Putamen (tissue), 1 donor: ENCODE measurements at places on chromosomes 16 and 17.
A peak's percentile ranks its signal among the peaks of the same experiment; 100 is the strongest.

GRCh38 chr17:50931144-50931908, 65.2 kb upstream of the TOB1 start:
- DNase-seq: peak; percentile 94

DNA sequence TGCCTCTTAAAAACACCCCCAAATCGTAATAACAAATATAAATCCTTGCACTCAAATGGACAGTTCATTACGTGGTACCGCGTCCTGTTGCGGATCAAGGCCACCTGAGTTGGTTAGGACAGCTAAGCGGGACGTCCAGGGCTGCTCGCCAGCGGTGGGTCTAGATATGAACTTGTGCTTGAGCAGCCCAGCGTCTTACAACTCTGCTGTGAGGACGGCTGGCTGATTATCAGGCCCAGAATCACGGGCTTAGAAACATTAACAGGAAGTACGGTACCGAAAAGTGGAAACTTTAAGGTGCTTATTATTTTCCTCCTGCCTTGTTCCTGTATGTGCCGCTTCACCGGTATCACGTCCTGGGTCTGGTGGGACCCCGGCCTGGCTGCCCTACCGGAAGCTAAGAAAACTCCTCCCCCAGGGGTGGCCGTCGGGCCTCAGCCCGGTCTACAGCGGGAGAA, 832 bp upstream of the SRRM2 start:
- DNase-seq: no peak

DNA sequence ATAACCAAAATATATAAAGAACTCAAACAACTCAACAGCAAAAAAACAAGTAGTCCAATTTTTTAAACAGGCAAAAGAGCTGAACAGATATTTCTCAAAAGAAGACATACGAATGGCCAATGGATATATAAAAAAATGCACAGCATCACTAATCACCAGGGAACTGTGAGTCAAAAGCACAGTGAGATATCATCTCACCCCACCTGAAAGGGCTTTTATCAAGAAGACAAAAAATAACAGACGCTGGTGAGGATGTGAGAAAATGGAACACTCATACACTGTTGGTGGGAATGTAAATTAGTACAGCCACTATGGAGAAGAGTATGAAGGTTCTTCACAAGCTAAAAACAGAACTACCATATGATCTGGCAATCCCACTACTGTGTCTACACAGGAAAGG, 7.4 kb downstream of the XYLT1 start:
- DNase-seq: no peak

- no peak for DNase-seq
Measured at GRCh38 chr17:33113276-33113990, 121.8 kb downstream of the SPACA3 start.

GRCh38 chr16:86492267-86492960, 17.9 kb upstream of the FOXF1 start:
- no peak for DNase-seq

DNA sequence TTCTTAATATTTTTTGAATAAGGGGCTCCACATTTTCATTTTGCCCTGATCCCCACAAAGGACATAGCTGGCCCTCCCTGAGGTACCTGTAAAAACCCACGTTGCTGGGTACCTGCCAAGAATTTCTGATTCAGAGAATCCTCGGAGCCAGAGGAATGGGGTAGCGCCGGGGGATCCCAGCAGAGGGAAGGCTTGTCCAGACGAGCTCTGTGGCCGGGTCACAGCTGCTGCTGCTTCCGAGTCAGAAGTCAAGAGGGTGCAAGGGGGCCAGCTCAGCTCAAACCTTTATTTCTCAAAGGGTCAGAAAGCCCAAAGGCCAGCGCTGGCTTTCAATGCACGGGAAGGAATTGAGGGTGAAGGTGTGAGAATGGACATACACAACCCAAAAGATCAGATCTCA, 68.9 kb upstream of the SDK2 start:
- no peak for DNase-seq

DNA sequence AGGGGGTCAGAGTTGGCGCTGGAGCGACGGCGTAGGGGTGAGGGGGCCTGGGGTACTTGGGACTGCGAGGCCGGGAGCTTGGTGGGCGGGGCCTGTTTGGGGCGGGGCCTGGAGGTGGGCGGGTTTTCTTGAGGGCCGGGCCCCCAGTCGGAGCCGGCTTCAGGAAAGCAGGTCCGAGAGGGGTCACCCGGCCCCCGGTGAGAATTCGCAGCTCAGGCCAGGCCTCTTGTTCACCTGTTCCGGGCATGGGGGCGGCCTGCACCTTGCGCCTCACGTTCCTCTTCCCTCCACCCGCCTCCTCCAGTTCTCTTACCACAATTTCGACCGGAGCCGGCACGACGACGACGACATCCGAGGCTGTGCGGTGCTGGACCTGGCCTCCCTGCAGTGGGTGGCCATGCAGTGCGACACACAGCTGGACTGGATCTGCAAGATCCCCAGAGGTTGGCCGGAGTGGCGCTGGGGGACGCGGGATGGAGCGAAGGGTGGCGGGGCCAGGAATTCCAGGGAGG, 52.5 kb downstream of the MRC2 start:
- DNase-seq: no peak

- no peak for DNase-seq
Measured at GRCh38 chr17:67606471-67606870, 111.3 kb upstream of the NOL11 start.

- DNase-seq: no peak
Measured at GRCh38 chr16:28072087-28072486, 8.6 kb upstream of the GSG1L start.

DNA sequence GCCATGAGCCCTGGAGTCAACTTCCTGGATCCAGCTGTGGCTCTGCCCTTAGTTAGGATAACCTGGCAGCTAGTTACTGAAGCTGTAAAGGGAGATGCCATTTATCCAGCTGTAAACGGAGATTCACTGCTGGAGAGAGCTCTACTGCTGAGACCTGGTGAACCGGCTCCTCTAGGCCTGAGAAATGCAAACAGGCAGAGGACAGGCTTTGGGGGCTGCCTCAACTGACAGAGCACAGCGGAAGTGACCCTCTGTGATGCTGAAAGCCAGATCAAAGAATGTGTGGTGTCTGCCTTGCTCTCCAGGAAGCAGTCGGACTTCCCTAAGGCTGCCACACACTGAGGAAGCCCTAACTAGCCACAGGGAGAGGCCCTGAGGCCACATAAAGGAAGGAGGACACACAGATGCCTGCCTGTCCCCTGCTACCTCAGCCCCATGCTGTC, 21.9 kb upstream of the GPRC5C start:
- DNase-seq: no peak

- DNase-seq: no peak
Measured at GRCh38 chr16:84689111-84689510, 10.7 kb upstream of the USP10 start.

DNA sequence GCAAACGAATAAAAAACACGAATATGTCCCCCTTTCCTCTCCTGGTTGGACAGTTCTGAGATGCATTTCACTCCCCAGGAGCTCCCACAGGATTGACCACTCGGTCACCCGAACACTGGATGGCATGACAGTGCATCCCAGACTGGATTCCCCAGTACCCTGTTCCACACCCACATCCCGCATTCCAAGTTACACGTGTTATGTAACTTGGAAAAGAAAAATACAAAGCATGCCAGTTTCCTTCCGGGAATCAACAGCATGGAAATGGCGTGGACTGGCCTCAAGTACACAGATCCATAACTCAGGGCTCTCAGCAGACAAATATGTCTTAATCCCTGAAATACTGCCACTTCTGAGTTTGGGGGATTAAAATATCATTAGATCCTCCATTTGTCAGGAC, 12.6 kb upstream of the KLHL36 start:
- DNase-seq: no peak

DNA sequence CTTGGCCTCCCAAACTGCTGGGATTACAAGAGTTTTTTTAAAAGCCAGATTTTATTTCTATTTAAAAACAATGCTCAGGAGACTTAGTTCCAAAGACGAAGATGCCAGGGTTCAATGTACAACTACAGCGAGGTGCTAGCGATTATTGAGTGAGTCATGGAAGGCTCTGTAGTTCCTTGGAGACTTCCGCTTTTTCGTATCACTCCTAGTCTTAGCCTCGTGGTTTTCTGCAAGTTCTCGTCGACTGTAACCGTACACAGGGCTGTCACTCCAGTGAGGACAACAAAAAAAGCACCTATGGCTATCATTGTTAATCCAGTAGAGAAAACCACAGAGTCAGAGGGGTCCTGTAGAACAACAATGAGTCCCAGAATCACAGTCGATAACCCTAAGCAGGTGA, 22.7 kb upstream of the ZC3H7A start:
- DNase-seq: no peak

- no peak for DNase-seq
Measured at GRCh38 chr16:9666834-9667480, 515.3 kb downstream of the GRIN2A start.

DNA sequence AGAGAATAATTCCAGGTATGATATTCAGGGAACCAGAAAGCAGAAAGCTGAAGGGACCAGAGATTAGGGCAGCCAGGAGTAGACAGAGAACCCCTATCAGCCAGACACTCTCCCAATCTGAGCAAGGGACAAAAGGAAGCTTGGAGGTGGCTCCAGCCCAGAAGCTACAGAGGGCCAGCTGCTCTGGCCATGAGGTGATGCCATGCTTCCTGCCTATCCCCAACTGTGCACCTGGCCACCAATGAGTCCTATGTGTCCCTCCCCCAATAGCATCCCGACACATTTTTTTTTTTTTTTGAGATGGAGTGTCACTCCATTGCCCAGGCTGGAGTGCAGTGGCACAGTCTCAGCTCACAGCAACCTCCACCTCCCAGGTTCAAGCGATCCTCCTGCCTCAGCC, 30.0 kb downstream of the NSMCE1 start:
- DNase-seq: no peak

DNA sequence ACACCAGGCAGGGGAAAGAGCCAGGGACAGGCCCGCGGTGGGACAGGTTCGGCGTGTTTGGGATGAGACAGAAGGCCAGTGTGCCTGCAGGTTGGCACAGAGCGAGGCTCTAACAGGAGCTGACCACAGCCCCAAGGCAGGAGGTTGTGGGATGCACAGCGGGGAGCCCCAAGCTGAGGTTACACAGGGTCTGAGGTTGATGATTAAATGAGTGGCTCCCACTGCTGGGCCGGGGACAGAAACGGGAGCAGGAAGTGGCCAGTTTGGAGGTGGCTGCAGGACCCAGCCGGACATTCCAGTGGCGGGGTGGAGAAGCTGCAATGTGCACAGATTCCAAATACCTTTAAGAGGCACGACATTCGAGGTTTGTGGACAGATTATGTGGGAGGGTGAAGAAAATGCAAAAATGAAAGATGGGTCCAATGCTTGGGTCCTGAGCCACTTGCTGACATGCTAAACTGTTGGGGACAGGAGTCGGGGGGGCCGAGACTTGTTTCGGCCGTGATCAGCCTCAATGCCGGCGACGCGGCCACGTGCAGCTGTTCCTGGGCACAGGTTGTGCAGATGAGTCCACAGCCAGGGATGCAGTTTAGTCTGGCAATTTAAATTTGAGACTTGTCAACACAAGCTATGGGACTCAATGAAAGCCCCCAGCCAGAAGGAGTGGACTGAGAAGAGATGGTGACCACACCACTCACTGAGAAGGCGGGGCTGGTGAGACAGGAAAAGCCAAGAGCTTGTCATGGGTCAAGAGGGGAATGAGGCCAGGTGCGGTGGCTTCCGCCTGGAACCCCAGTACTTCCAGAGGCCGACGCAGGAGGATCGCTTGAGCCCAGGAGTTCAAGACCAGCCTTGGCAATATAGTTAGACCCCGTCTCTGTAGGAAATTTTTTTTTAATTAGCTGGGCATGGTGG, 8.7 kb downstream of the ENPP7 start:
- no peak for DNase-seq

DNA sequence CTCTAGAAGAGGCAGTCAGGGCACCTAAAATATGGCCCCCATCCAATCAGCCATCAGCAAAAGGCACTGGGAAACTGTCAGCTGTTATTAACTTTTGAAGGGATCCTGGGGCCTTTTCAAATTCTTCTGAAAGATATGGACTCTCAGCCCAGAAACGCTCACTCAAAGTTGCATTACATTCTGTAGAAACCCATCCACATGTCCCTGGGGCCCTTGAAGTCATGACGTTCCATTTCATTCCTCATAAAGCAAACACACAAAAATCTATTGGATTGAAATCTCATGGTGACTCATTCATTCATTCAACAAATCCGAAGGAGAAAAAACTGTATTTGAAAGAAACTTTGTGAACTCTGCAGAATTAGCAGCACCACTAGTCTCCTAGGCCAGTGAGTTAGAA, 215.3 kb downstream of the C16orf95 start:
- no peak for DNase-seq

DNA sequence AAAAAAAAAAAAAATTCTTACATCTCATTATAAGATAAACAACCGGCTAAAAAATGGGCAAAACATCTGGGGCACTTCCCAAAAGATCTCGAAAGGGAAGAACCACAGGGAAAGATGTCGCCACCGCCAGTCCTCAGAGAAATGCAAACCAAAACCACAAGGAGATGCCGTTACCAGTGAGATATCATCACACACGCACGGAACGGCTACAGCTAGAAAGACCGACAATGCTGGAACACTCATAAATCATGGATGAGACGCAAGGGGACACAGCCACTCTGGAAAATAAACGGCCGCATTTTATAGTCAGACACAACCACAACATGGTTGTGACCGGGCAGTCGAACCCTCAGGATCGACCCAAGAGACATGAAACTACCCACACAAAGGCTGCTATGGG, 24.5 kb downstream of the WDR45B start:
- no peak for DNase-seq

GRCh38 chr17:39674702-39675389, 6.6 kb downstream of the PNMT start:
- DNase-seq: no peak

GRCh38 chr17:50475362-50475761, 3.3 kb upstream of the RSAD1 start:
- peak; percentile 27 for DNase-seq

- DNase-seq: peak; percentile 74
Measured at GRCh38 chr17:7929158-7930023, at the start of gene KCNAB3. Gene KCNAB3 (minus strand): TSS chr17:7929856. CDS start chr17:7929435, 421 bp downstream.

GRCh38 chr16:18788828-18789514, 1.2 kb downstream of the RPS15A start:
- DNase-seq: no peak

- no peak for DNase-seq
Measured at GRCh38 chr17:49980703-49981197, 11.8 kb downstream of the DLX4 start.

DNA sequence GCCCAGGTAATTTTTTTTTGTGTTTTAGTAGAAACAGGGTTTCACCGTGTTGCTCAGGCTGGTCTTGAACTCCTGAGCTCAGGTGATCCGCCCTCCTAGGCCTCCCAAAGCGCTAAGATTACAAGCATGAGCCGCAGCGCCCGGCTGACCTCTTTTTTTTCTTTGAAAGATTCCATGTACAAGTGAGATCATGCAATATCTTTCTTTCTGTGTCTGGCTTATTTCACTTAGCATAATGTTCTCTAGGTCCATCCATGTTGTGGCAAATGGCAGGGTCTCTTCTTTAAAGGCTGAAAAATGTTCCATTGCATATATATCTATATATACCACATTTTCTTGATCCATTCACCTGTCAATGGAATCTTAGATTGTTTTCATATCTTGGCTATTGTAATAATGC, 255.0 kb upstream of the MYOCD start:
- no peak for DNase-seq

GRCh38 chr17:62652251-62653001, 25.0 kb downstream of the MRC2 start:
- no peak for DNase-seq

- DNase-seq: no peak
Measured at GRCh38 chr16:87698241-87698640, 67.5 kb downstream of the KLHDC4 start.

GRCh38 chr16:88754912-88755744, 29.9 kb downstream of the PIEZO1 start:
- no peak for DNase-seq
